ENCODE measurements at places on chromosomes 2 and 18.
A peak's percentile ranks its signal among the peaks of the same experiment; 100 is the strongest.

- no peak for DNase-seq
Observed at GRCh38 chr2:41764919-41765318, 282.9 kb upstream of the PKDCC start.

DNA sequence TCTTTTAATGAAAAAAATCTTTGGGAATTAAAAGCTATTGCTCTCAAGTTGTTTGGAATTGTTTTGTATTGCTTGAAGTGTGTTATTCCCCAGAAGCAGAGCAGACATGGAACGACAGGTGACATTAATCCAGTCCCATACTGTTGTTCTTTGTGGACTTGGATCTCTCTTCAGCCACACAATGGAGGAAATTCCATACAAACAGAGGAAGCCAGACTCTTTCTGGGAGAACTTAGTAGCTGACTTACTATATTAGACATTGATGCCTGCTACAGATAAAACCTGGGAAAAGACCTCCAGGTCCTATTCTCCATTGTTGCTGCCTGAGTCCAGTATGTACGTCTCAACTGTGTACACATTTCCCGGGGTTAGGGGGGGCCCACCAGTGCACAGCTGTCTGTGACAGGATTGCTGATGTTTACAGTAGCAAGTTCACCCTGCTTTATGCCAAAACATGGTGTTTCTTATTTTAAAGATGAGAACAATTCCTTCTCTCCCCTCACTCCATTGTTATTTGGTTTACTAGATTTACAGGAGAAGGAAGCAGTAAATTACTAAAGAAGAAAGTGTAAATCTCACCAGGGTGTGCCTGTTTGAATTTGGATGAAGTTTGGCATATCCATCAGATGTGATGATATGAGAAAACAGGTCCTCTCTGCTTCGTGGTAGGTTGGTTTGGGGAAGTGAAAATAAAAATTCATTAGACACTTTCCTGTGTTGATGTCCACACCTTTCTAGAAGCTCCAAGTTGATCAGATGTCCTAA is 142.4 kb upstream of the RBBP8 start:
- DNase-seq = no peak

GRCh38 chr2:77512507-77512906 is 9.7 kb downstream of the LRRTM4 start:
- no peak for DNase-seq

DNA sequence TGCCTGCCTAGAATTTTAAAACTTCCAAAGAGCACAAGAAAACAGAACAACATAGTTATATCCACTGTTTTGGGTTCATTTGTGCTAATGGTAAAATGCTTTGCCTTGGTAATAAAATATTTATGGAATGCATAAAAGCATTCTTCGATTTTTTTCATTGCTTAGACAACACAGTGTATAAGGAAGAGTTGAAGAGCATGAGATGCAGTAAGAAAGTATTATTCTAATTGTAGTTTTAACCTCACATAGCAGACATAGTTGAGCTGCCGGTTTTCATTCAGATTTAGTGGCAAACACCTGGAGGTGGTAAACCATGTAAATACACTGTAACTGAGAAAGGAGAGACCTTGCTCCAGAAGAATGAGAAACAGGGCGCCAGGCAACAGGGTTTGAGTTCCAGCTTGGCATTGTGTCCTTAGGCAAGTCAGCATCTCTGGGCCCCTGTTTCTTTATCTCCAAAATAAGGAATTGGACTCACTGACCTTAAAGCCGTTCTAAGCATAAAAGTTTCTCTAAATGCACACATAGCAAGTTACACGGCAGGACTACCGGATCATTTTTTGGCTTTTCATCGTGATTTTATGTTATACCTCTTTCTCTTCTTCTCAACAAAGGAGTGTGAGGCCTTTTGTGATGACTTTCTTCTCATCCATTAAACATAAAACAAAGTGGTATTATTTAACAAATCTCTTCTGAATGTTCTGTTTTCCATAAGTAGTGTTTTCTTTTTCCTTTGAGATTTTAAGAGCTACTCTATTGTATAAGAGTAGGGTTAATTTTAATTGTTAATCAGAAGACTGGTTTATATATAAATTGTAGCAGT is 7.9 kb downstream of the UGP2 start:
- no peak for DNase-seq

- DNase-seq = no peak
Observed at GRCh38 chr2:2044269-2045057, 286.6 kb downstream of the MYT1L start.

- no peak for DNase-seq
Observed at GRCh38 chr2:200356321-200356720, 49.8 kb downstream of the SPATS2L start.

DNA sequence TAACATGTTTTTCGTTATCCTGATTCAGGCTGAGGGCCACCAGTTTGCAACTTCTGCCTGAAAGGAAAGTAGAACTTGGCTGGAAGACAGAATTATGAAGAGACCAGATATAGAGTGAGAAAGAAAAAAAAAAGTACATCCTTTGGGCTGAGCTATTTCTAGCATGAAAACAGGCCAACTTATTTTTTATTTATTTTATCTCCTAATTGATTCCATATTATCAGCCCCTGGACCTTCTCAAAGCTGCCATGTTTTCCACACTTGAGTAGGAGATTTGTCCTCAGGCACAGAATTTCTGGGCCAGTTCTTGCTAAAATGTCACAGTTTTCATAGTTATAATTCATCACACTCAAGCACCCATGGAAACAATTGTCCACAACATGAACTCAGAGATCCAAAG is 586.8 kb upstream of the CNTNAP5 start:
- DNase-seq = no peak

- DNase-seq = no peak
Observed at GRCh38 chr2:215851082-215851481, 162.3 kb downstream of the MREG start.

DNA sequence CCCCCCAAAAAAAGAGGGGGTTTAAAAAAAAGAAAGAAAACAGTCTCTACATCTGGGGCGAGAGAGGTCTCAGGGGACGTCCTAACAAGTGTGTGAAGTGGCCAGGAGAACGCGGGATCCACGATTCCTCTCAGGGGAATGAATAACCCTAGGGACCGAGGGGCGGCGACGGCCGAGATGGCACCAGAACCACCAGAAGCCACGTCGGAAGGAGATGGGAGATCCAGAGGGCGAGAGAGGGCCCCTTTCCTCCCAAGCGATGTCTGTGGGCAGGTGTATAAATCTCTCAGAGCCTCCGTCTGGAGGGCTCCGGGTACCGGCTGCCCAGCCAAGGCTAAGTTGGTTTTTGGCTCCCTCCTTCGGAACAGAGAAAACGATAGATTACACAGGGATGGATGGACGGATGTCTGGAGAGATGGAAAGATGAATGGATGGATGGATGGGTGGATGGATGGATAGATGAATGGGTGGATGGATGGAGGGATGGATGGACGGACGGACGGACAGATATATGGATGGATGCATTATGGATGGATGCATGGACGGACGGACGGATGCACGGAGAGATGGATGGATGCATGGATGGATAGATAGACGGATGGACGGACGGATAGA is 1.7 kb downstream of the EPHA4 start:
- DNase-seq = peak; percentile 2

- DNase-seq = no peak
Observed at GRCh38 chr2:101265893-101266499, 13.3 kb downstream of the CNOT11 start.

GRCh38 chr2:127061375-127062273 is 45.3 kb downstream of the BIN1 start:
- no peak for DNase-seq

DNA sequence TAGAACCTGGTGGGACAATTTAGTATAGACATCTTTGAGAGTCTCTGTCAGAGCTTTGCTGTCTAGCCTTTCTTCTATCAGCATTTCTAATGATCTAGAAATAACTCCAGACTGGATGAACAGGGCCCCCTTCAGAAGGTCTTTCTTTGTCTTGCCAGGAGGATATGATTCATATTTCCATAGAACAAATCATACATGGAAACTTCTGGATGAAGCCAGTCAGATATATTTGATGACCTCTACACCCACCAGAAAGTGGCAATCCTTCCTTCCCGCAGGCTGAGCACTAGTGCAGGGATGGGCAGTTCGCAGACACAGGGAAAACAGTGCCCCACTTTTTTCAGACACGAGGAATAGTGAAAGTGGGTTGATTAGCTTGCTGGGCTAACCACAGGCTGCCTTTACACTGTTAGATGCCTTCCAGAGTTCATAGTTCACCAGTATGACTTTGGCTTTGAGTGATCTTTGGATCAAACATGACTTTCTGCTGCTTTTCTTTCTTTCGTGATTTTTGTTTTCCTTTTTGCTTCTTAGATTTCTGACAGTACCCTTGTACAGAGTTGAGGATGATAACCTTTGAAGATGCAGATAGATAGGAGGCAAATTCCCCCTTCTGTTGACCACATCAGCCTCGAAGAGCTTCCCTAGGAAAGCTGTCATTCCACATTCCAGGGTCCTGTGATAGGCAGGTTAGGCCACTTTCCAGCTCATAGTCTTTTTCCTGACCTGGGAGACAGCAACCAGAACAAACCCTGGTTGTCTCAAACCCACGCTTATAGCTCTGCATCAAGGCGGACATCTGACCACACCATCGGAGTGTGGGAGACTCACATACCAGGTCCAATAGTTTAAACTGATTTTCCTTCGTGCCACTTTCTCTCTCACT is 237.0 kb downstream of the ZNF407 start:
- DNase-seq = no peak

GRCh38 chr18:3037423-3037915 is 24.5 kb upstream of the LPIN2 start:
- DNase-seq = peak; percentile 34

DNA sequence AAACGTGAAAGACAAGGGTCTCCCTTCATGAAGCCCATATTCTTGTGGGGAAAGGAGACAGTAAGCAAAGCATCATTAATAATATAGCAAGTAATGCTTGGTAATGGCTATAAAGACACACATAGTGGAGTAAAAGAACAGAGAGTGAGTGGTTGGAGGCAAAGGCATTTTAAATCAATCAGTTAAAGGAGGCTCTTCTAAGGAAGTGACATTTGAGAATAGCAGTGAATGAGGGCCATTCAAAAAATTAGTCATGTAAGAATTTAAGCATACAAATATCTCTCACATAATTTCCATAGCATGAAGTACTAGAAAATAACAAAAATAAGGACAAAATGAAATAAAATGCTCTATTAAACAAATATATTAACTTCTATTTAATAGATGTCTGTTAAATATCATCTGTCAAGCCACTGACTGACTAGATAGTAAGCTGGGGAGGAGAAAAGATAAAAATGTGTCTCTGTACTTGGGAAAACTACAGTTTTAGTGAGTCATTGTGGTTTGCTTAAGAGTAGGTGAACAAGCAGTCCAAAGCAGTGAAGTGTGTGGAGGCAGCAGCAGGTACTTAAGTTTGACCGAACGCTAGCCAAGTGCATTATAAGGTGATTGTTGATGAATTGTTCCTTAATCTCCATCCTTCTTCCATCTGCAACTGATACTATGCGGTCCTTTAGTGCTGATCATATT is 160.1 kb downstream of the PARD3B start:
- no peak for DNase-seq

DNA sequence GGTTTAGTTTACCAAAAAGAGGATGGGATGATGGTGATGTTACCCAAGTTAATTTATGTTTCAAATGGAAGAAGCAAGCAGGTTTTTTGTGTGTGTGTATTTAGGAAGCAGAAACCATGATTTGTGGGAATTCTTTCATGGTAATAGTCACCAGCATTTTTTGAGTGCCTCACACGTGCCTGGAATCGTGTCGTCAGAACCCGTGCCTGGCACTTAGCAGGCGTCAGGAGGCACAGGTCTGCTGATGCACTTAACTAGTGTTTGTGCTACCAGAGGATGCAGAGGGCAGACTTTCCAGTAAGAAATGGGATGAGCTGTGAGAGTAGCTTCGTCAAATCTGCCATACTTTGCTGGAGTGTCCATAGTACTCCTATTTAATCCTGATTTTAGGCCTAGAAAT is 41.1 kb downstream of the LYPD6 start:
- DNase-seq = no peak

DNA sequence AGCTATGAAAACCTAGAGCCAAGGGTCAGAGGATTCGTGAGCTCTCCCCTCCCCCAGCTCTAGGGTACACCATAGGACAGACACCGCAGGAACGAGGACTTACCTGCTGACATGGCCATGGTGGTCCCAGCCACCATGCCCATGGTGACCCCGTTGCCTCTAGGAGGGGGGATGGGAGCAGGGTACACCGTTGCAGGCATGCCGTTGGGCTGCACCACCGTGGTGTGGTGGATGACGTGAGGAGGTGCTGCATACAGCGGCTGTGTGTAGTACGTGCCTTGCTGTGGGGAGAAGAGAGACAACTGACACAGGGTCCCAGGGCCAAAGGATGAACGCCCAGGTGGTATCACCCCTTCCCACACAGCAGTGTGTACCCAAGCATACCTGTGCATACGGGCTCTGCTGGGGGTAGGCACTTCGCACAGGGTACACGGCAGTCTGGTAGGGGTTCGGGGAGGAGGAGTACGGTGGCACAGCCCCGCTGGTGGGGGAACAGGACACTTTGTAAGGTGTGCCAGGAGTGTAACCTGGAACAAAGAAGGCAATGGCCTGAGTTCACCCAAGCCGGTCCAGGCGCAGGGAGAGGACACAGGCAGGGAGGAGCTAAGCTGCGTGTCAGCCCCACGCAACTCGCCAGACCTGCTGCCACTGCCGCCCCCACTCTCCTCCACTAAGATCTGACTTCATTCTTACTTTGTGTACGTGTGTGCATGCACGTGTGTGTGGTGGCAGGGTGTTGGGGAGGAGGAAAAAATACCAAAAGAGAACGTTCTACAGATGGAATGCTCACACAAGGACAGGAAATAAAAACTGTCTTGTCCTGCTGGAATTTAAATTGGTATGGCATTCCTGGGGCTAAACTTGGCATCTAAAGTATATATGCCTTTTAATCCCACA is 37.8 kb downstream of the FAM168B start:
- no peak for DNase-seq

DNA sequence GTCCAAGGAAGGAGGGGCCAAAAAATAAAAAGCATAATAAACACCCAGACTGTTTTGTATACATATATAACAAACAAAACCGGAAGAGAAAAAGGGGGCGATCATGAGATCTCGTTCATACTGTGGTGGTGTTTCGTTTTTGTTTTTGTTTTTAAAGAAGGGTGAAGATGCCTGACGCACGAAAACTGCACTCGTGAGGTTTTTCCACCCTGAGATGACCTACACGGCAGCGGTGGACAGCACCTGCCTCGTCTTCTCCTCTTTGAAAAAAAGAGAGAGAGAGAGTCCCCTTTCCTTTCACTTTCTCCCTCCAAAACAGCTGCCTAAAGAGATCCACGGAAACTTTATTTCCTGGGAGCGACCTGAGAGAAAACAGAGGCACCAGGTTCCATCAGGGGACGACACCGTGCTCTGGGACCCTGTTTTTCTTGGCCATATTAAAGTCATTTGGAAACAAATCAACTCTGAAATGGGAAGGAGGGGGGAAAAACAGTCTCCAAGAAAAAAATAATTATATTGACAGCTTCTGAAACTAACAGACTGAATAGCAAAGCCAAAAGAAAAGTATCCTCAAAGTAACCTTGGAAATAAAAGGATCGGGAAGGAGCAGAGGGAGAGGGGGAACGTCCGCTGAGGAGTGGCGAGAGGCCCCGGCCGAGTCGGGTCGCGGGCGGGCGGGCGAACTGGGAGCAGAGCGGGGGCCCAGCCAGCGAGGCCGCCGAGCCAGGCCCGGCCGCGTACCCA is 3.5 kb downstream of the POU3F3 start:
- DNase-seq = no peak

- no peak for DNase-seq
Observed at GRCh38 chr2:30492185-30492584, 45.1 kb downstream of the LCLAT1 start.
